Mucosa of gallbladder (tissue), 1 donor: ENCODE measurements at places on chromosomes 7 and 10.

- DNase-seq, result peak; percentile 75
Measured at GRCh38 chr10:125156739-125157480, 3.5 kb downstream of the CTBP2 start.

DNA sequence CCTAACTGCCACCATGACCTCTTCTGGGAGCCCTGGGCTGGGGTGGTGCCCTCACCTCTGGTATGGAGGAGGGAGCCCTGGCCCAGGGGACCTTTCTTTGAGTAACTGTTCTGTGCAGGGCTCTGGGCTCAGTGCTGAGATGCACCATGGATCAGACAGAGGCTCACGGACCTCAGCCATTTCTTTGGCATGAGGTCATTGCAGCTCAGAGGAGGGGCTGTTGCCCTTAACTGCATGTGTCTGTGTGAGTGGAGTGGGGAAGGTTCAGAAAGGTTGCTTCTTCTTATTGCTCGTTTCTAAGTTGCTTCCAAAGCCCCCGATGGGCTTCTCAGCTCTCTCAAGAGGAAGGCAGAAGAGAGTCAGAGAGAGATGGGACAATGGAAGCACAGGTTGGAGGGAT is 233.9 kb downstream of the RPS24 start:
- DNase-seq, result no peak

DNA sequence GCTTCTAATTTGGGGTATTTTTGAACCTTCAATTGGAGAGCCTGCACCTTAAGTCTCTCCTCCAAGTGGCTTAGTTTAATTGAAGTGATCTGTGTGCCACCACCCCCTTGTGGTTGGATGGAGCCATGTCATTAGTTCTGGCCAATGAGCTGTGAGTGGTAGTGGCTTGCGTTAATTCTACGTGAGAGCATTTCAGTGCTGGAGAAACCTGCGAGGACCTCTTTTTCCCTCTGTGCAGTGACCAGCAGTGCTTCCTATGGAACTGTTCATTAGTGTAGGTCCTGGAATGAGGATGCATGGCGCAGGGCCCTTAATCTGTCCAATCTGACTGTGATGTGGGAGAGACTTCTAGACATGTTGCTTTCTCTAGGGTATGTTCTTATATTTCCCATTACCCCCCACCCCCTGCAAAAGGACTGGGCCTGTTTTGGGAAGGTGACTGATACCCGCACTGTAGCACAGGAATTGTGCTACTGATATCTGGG is 3.8 kb downstream of the HILPDA start:
- DNase-seq, result peak; percentile 69

- no peak for DNase-seq
Measured at GRCh38 chr7:106045139-106045538, 67.0 kb downstream of the SYPL1 start.

GRCh38 chr7:95527033-95527775 is 41.5 kb downstream of the ASB4 start:
- DNase-seq, result peak; percentile 38

- DNase-seq, result no peak
Measured at GRCh38 chr7:48366096-48366495, 194.8 kb downstream of the ABCA13 start.

GRCh38 chr10:128896963-128897362 is 570.1 kb upstream of the MGMT start:
- DNase-seq, result no peak

- DNase-seq, result no peak
Measured at GRCh38 chr7:139675127-139676125, 102.4 kb downstream of the HIPK2 start.

GRCh38 chr7:92464515-92464914 is 13.2 kb downstream of the ERVW-1 start:
- DNase-seq, result no peak

DNA sequence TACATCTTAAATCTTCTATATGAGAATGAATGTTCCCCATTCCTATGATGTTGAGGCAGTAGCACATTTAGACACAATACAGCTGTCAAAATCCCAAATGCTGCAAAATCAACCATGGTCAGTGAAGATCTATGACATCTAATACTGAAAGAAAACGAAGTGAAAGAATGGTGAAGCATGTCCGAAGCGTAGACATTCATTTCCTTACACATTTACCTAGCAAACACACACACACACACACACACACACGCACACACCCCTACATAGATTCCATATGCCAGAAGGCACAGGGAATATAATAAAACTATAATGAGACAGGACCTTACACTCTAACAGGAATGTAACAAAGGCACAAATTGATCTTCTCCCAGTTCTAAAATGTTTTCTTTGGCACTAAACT is 32.5 kb downstream of the CCDC6 start:
- no peak for DNase-seq

DNA sequence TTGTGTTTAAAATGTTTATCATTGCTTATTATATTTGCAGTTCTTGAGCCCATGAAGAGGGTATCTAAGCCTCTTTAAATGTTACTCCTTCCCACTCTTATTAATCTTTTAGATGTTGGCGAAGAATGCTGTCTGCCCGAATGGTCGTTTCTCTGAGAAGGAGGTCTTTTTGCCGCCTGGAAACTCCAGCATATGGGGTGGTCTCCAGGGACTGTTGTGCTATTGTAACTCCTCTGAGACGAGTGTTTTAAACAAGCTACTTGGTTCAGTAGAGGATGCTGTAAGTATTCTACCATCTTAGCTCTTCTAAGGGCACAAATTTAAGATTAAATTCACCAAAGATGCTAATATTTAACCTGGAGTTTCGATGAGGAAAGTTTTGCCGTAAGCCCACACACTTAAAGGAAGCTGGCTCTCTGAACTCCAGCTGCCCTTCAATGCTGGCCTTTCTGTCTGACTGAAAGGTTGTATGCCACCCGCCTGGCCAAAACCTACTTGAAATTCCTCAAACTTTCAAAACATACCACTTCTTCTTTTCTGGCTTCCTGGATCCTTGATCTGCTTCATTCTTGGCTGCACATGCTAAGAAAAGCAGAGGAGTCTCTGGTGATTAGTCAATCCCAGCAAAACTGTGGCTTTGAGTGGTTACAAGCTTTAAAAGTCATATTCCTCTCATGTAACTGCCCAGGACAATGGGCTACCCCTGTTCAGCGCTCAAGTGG is 74.7 kb downstream of the ABCA13 start:
- no peak for DNase-seq

DNA sequence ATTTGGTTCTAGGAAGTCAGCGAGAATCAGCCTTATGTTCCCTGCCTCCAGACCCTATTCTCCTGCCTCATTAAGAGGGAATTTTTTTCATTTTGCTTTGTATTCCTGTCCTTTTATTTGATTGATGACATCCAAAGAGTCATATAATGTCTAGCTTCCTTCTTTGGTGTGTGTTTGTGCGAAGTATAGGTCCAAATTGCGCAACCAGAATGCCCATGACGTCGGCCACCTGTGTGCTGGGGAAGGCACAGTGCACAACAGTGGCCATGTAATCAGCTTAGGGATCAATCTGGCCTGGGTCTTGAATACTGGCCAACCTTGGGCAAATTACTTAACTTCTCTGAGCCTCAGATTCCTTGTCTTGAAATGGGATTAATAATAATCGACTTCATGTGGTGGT is 206.2 kb downstream of the VTI1A start:
- DNase-seq, result no peak

DNA sequence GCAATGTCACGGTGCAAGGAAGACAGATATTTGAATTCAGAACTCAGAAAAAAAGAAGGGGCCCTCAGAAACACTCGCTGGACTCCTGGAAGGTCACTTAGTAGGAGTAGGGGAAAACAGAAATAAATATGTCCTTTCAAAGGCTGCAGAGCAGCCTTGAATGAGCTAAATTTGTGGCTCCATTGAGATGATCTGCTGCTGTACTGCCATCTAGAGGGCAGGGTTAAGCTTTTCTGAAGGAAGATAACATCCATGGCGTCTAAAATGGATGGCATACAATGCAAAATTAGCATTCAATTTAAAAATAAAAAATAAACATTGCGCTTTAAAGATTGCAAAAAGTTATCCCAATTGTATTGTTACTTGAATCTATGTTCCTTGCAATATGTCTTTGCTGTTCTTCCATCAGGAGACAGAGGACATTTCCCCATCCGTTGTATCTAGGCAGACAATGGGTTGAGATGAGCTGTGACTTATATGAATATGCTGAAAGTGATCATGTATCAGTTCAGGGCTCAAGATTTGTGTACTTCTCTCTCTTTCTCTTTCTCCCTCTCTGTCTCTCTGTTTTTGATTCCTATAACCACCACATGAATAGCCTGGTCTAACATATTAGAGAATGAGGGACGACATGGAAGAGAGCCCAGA is 642.2 kb downstream of the SH2D4B start:
- DNase-seq, result no peak

DNA sequence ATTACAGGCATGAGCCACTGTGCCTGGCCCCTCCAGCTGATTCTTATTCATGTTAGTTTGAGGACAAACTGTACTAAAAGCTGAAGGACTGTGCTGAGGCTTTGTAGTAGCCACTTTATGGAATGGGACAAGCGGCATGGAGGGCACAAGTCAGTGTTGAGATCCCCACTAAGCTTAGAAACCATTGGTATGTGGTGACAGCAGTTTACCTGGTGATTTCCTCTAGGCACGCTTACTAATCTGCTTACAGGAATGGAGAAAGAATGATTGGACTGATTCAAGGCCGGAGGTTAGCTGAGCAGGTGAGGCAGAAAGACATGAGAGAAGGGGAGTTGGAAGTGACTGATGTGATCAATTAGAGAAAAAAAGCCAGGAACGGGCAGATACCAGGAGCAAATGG is 3.7 kb downstream of the ZNF398 start:
- DNase-seq, result no peak

DNA sequence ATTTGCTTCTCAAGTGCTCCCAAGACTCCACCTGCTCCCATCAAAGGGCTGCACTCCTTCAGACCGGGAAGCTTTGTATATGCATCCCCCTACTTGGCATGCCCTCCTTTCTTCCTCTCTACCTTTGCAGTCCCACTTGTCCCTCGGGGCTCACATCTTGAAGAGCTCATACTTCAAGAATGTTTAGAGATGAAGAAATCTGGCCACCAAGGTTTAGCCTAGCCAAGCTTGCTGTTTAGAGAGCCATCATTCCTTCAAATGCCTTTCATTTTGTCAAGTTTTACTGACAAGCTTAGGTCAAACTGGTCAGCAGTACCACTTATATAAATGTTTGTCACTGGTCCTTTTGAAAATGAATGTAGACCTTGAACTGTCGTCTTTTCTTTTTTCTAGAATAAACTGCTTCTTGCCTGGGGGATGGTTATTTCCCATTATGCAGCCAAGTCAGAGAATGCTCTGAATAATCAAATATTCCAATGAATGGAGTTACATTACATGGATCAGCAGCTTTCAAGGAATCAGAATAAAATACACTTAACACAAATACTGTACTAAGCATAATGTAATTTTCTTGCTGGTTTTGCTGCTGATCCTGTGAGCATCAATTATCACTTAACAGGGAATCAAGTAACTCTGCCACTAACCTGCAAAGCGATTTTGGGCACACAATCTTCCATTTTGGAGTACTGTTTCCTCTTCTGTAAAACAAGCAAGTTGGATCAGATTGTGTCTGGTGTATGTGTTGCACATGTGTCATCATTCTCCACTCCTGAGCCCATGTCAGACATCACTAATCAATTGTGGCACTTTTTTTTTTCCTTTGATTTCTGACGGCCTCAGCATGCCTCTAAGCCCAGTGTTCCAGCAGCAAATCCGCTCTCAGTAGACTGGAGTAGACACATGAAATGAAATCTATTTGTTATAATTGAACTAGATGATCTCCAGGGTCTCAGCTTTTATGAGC is 357.9 kb downstream of the PTEN start:
- no peak for DNase-seq

- DNase-seq, result no peak
Measured at GRCh38 chr10:22669163-22669711, 45.1 kb downstream of the PIP4K2A start.

DNA sequence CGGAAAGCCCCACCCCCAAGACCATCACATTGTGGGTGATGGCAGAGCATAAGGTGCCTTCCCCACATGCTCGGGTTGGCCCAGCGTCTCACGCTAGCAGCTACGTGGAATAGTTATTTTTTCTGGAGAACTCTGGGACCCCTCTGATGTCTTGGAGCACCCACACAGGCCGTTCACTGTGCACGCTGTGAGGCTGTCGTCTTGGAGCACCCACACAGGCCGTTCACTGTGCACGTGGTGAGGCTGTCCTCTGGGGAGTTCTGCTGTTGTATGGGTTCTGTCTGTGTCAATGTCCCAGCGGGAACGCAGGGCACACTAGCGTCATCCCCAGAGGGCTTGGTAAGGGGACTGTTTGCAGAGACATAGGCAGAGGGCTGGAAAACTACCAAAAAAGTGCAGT is 38.8 kb upstream of the FAM20C start:
- no peak for DNase-seq

- peak; percentile 66 for DNase-seq
Measured at GRCh38 chr7:131556053-131556908, at the start of gene PODXL. TSS of gene PODXL (minus strand) at chr7:131556628. CDS start at chr7:131556359, 269 bp downstream.

DNA sequence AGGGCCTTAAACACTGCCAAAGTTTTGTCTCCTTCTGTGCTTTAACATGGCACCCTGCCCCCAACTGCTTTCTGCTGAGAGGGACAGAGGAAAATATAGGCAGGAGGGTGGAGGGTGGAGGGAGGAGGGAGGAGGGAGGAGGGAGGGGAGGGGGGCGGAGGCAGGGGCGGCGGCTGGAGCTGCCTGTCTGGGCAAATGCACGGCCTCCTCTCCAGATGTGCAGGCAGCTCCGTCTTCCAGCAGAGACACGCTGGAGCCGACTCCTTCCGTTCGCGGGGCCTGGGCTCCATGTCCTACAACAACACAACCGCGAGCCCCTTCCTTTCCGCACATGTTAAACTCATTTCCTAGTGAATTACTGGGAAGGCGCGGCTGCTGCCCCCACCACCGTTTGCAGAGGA is 14.2 kb downstream of the EBF3 start:
- no peak for DNase-seq

- no peak for DNase-seq
Measured at GRCh38 chr10:101575580-101576210, 12.4 kb downstream of the POLL start.

DNA sequence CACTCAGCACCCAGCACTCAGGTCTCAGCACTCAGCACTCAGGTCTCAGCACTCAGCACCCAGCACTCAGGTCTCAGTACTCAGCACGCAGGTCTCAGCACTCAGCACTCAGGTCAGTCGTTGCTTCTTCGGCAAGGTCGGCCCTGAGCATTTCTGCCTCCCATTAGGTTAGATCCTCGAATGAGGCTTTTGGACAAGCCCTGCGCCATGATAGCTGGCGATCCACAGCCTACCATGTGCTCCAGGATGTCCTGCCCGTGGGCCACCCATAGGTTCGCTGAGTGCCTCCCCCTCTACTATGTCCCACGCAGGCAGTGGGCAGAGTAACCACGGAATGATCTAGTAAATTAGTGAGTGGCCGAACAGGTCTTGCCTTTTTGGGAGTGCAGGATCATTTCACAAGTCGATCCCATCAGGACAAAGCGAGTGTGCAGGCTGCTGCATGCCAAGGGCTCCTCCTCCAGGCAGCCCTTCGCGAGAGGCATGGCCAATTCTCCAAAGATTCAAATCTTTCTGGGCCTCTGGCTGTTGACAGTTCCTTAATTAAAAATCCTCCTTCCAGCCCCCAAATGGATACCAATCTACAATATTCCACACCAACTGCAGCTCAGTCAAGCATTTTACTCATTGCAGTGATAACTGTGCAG is 206.3 kb downstream of the ADARB2 start:
- DNase-seq, result no peak

GRCh38 chr7:87231711-87232110 is 12.2 kb upstream of the TMEM243 start:
- no peak for DNase-seq
